ENCODE measurements at places on chromosomes 5 and 9.
A peak's percentile ranks its signal among the peaks of the same experiment; 100 is the strongest.

- DNase-seq: no peak
Observed at GRCh38 chr9:13110766-13111417, 168.6 kb downstream of the MPDZ start.

- no peak for DNase-seq
Observed at GRCh38 chr9:109176386-109176785, 9.3 kb upstream of the FRRS1L start.

DNA sequence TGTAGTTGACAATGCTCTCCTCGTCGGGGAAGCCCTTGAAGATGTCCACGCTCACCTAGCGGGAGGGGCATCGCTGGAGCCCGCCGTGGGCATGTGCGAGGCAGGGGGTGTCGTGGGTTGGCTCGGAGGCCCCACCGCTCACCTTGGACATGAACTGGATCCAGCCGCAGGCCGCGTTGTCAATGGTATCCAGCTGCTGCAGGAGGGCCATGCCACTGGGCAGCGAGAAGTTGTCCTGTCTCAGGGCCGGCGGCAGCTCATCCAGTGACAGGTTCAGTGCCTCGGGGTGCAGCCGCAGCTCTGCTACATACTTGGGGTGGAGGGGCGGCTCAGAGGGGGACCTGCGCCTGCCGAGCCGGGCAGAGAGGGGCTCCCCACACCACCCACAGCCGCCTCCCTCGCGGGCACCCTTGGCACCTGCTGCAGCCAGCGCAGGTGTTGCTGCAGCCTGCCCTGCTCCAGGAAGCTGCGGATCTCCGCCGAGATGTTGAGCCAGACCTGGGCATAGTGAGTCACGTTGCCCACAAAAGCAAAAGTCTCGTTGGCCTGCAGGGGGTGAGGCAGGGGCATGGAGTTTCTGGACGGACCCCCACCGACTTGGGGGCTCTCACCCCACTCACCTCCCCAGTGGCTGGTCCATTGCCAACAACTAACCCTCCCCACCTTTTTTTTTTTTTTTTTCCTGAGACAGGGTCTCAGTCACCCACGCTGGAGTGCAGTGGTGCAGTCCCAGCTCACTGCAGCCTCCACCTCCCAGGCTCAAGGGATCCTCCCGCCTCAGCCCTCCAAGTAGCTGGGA, 9.1 kb downstream of the ABCA2 start:
- no peak for DNase-seq

- DNase-seq: no peak
Observed at GRCh38 chr5:144028058-144028457, 142.4 kb downstream of the YIPF5 start.

GRCh38 chr5:130601-131131, 38.7 kb downstream of the PLEKHG4B start:
- no peak for DNase-seq

- DNase-seq: no peak
Observed at GRCh38 chr9:75085640-75086039, 2.3 kb downstream of the NMRK1 start.

DNA sequence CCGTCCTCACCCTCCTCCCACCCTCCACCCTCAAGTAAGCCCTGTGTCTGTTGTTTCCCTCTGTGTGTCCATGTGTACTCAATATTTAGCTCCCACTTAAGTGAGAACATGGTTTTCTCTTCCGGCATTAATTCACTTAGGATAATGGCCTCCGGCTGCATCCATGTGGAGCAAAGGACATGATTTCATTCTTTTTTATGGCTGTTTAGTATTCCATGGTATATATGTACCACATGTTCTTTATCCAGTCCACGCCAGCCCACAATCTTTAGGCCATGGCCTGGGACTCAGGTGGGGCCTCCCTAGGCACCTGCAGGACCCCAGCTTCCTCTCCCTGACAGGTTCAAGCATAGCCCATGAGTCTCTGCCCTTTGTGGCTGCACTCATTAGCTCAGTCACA, 22.9 kb downstream of the UNC5A start:
- no peak for DNase-seq

GRCh38 chr5:130616161-130616560, 548.9 kb downstream of the HINT1 start:
- no peak for DNase-seq

DNA sequence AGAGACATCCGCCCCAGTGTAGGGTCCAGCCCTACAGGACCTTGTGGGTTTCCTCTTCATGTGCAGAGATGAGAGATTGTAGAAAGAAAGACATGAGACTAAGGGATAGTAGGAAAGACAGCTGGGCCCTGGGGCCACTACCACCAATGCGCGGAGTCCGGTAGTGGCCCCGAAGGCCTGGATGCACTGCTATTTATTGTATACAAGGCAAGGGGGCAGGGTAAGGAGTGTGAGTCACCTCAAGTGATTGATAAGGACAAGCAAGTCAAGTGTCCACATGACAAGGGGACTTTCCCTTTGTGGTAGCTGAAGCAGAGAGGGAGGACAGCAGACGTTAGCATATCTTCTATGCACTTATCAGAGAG, 6.2 kb upstream of the TMEM141 start:
- DNase-seq: no peak

GRCh38 chr5:146165460-146165859, 17.0 kb downstream of the LARS1 start:
- DNase-seq: no peak

- DNase-seq: no peak
Observed at GRCh38 chr5:128579639-128580038, 41.6 kb upstream of the FBN2 start.

- peak; percentile 11 for DNase-seq
Observed at GRCh38 chr5:56910210-56910965, 992 bp downstream of the SETD9 start.

DNA sequence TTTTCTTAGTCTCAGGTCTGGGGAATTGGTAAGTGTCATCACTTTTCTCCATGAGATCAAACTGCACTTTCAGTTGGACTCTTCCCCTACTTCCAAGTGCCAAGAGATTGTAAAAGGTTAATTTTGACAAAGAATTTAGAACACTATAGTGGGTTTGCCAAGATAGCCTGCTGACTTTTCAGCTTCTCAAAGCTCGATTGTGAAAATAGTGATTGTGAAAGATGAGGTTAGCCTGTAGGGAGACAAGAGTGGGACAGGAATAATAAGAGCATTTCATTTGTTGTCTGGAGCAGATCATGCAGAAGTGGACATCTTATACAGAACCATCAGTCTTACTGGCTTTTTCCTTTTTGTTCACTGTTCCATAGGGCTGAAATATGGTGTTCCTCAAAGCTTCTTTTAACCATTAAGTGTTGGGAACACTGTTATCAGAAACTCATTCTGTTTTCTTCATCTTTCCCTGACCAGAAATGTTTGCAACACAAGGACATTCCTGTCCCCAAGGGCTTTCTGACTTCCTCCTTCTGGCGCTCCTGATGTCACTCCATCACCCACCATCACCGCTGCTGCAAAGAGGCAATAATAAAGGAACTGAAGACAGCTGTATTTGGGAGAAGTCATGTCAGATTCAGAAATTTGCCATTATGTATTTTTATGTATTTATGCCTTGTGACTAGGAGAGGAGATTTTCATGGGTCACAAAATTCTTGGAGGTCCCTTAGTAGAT, 11.6 kb upstream of the SPTAN1 start:
- DNase-seq: no peak

- no peak for DNase-seq
Observed at GRCh38 chr9:77212801-77213200, 35.5 kb downstream of the VPS13A start.

GRCh38 chr5:136037001-136037705, 8.4 kb downstream of the TGFBI start:
- no peak for DNase-seq

DNA sequence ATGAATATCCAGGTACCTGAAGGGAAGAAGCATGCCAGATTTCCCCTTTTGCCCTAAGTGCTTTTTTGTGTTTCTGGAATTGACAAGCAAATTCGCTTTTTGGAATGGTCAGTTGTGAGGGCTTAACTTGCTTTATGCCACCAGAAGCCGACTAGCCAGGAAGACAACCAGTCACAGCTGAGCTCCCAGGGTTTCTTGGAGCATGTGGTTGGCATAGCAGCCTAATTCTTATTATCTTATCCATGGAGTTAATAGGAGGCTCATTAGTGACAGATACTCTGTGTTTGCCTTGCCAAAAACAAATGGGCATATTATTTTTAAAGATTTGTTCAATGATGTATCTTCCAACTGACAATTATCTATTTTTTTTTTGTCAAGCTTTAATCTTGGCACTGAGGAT, 500.7 kb downstream of the PTPRD start:
- no peak for DNase-seq

GRCh38 chr5:80230269-80230992, 25.4 kb downstream of the SERINC5 start:
- no peak for DNase-seq

GRCh38 chr9:75105019-75105540, 16.8 kb downstream of the OSTF1 start:
- DNase-seq: no peak

GRCh38 chr9:113219186-113219936, 1.7 kb downstream of the FKBP15 start:
- DNase-seq: no peak

DNA sequence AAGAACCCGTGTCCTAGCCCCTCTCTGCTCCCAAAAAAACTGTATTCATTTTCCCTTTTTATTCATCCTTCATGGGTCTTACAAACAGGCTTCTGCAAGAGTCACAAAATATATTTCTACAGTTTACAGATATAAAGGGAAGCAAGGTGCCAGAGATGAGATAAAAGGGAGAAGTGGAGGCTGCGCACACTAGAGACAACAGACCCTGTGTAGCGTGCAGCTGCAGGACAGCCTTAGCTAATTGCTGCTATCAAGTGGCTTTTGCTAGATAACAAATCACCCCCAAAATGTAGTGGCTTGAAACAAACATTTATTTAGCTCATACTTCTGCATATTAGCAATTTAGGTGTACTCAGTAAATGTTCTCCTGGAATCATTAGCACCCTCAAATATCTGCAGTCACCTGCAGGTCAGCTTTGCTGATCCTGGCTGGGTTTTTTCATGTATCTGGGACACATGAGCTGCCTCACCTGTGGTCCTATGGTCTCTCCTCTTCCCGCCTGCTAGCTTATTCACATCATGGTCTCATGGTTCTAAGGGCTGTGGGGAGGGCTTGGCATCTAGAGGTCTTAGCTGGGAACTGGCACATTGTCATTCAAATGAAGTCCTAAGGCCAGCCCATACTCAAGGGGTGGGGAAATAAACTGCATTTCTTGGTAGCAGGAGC, 29.4 kb downstream of the ARHGEF37 start:
- DNase-seq: no peak

DNA sequence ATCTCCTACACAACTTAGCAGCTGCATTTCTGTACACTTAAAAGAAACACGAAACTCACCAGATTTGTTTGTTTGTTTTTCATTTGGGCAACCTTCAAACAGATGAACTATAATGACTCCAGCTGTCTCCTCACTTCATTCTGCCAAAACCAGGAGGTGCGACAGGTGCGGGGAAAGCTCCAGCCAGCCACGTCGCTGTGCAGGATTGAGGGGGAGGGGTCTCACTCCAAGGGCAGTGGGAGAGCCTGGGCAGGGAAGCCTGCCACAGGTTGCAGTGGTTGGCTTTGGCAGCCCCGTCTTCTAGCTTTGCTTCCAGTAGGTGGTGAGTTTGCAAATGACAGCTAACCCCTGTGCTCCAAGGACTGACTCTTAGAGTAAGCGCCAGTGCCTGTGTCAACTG, 215.8 kb downstream of the CEMIP2 start:
- DNase-seq: no peak

DNA sequence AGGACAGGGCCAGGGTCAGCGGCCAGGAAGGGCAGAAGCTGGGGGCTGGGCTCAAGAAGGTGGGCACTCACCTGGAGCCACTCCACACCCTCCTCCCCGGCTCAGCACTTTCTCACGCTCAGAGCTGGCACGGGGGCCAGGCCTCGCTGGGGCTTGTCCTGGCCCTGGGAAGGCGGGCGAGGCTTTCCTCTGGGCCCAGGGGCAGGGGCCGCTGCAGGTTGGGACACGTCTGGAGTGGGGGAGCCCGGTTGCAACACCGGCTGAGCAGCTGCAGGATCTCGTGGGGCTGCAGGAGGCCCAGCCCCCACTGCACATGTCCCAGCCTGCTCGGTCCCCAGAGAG, 38.9 kb upstream of the EGFL7 start:
- no peak for DNase-seq

GRCh38 chr9:115989831-115990230, 163.8 kb upstream of the PAPPA start:
- no peak for DNase-seq

GRCh38 chr5:156328161-156328560, 1.2 kb downstream of the SGCD start:
- DNase-seq: no peak

DNA sequence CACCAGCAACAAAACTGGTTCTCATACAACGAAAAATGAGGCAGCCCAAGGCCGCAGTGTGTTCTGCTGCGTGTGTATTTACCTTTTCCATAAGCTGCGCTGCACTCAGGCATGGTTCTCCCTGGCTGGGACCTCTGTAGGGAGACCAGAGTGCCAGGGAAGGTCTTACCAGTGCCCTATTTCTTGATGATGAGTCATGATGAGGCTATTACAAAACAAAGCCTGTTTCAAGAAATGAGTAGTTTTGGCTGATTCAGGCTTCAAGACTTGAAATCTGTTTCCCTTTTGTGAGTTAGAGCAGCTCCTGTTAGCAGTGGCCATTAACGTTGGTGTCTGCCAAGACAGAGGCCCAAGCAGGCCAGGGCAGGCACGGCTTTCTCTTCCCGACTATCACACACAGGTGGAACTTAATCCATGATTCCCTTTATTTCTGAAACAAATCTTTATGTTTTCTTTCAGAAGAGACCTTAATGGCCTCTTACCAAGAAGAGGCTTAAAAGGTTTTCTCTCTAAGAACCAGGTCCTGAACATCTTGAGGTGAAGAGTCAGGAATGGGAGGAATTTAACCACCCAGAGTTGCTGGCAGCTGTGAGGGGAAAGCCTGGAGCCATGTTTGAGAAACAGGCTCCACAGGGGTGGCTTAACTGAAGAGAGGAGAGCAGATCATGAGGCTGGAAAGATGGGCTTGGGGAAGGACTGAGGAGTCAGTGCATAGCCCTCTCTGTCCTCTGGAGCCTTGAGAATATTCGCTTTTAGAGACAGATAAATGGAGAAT, 41.4 kb upstream of the TIFAB start:
- no peak for DNase-seq

DNA sequence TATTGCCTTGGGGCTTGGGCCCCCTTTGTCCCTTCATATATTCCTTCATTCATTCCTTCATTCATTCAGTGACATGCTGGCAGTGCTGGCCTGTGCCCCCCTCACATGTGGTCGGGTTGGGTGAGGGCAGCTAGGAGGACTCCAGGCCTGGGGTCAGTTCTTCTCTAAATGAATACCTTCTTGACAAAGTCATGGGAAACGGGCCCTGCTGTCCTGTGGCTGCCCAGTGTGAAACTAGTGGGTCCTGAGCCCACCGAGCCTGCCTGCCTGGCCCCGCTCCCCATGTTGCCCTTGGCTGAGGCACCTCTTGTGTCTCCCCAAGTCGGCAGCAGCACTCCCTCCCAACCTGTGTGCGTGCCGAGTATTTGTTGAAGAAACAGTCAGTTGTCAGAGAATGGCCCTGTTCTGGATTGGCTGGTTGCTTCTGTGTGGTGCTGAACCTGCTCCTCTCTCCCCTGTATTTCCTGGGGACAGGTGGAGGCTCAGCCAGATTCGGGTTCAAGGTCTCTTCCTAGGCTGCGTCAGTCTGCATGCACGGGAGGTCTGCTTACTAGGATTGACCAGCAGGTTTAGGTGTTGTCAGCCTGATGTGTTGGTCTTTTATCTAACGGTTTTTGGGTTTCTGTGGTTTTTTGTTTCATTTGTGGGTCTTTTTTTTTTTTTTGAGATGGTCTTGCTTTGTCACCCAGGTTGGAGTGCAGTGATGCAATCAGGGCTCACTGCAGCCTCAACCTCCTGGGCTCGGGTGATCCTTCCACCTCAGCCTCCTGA, 3.0 kb upstream of the CEL start:
- DNase-seq: no peak

Data from activated T-helper 1 cell treated with Interleukin-2 at 50 U/mL for 16 hours (primary cell).